ENCODE measurements at places on chromosomes 6 and 20. TPM values are rescaled to one million over a fixed set of nuclear protein-coding genes. Genes with fewer than 3 reads are reported as not detected.
A peak's percentile ranks its signal among the peaks of the same experiment; 100 is the strongest.

Gene AGER
- total RNA-seq = 2.9 TPM

Gene PRSS16
- total RNA-seq = not detected

Gene PDE7B
- 22.9 TPM for total RNA-seq

Gene ACTL10
- not detected for total RNA-seq

Gene IP6K3
- 4.1 TPM for total RNA-seq

GRCh38 chr6:78578430-78578829 lies 288.9 kb upstream of the IRAK1BP1 start:
- DNase-seq = no peak

GRCh38 chr20:1437235-1437904 lies 29.3 kb downstream of the NSFL1C start:
- peak; percentile 55 for DNase-seq

GRCh38 chr6:129032602-129033001 lies 149.7 kb downstream of the LAMA2 start:
- DNase-seq = no peak

DNA sequence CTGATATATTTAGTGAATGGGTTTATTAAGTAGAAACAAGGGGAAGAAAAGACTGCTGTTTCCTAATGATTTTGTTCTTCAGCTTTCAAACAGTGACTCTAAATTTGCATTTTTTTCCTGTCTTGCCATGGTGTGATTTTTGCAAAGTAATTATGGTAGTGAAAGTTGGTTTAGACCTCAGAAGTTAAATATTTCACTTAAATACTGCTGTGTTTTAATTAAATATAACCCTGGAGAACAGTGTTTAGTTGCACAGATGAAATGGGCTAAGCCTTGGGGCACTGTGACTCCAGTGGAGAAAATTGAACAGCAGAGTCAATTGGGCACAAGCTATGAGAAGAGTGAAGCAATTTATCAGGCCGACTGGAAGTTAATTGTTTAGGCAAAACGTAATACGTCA lies 111.1 kb upstream of the MCHR2 start:
- DNase-seq = no peak

- DNase-seq = no peak
These were observed 28.5 kb downstream of the BCL2L1 start for GRCh38 chr20:31693987-31694661.

- DNase-seq = peak; percentile 13
These were observed 54.5 kb downstream of the GINS1 start for GRCh38 chr20:25461786-25462545.

DNA sequence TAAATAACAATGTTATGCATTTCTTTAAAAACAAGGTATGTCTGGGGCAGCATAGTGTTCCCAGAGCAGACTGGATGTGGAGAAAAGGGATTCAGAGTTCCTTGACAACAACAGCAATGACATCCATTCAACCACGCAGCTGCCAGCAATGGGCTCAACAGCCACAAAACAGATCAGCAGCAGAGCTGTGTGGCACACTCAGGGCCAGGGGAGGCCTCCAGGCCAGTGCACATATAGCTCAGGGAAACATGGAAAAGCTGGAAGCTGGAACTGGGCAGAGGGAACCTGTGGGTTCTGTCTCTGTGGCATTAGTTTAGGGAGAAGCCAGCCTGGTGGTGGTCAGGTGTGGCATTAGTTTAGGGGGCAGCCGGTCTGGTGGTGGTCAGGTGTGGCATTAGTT lies 148.3 kb downstream of the SMOC2 start:
- no peak for DNase-seq

GRCh38 chr6:12718015-12718414 lies 1.4 kb downstream of the PHACTR1 start:
- DNase-seq = peak; percentile 1

Data from umbilical cord (tissue), 2 donors.